ENCODE measurements at places on chromosomes 1 and 21.
A peak's percentile ranks its signal among the peaks of the same experiment; 100 is the strongest.

- H3K27ac ChIP-seq = no peak overlapping the region
- no peaks in the 10 kb centered on the region for H3K27me3 ChIP-seq
- H3K36me3 ChIP-seq = no peaks in the 10 kb centered on the region
These were observed 255.1 kb downstream of the SDCCAG8 start for GRCh38 chr1:243510928-243511327.

- no peak overlapping the region for H3K4me3 ChIP-seq
- no peak overlapping the region for H3K27ac ChIP-seq
- H3K36me3 ChIP-seq = no peaks in the 10 kb centered on the region
- no peak for DNase-seq
- H3K4me1 ChIP-seq = peaks cover 17% of the 10 kb centered on the region
- peaks cover 6% of the 10 kb centered on the region for H3K27me3 ChIP-seq
These were observed 21.1 kb upstream of the SLC45A3 start for GRCh38 chr1:205701420-205701819.

GRCh38 chr1:24198766-24199165 is 11.7 kb upstream of the IFNLR1 start:
- no peaks in the 10 kb centered on the region for H3K27me3 ChIP-seq
- no peak overlapping the region for H3K4me3 ChIP-seq
- H3K4me1 ChIP-seq = peaks cover 43% of the 10 kb centered on the region
- H3K36me3 ChIP-seq = no peaks in the 10 kb centered on the region

GRCh38 chr1:3630914-3631313 is 6.1 kb downstream of the TPRG1L start:
- H3K27ac ChIP-seq = no peak overlapping the region
- H3K36me3 ChIP-seq = peaks cover 74% of the 10 kb centered on the region
- H3K4me1 ChIP-seq = peaks cover 12% of the 10 kb centered on the region
- H3K27me3 ChIP-seq = no peaks in the 10 kb centered on the region
- H3K4me3 ChIP-seq = no peak overlapping the region

- H3K27me3 ChIP-seq = no peaks in the 10 kb centered on the region
- peak within 1 kb of the TSS; percentile 70 for H3K4me3 ChIP-seq
- peak; percentile 38 for DNase-seq
- no peaks in the 10 kb centered on the region for H3K36me3 ChIP-seq
- peaks cover 65% of the 10 kb centered on the region for H3K4me1 ChIP-seq
These were observed at the start of gene PRKACB for GRCh38 chr1:84143796-84144565. Gene PRKACB (plus strand): TSS chr1:84144271. CDS start chr1:84144362, 91 bp downstream.

DNA sequence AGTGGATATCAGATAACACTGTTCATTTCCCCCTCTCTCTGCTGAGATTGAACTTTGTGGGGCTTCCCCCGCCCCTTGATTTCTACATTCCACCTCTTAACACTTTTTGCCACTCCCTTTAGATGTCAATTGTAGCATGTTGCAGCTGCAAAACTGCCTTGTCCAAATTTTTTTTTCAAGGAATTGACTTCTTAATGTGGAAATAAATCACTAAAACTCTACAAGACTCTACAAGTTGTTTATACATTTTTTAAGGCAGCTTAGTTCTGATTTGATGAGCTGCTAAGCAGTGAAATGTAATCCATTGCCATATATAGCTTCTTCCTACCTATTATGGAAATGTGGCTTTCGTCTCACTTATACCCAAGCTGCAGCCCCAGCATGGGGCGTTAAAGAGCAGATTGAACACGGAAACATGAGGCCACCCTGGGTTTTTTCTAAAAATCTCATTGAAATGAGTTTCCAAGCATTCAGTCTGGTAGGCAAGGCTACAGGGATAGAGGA is 132.2 kb downstream of the SYT2 start:
- DNase-seq = no peak
- H3K36me3 ChIP-seq = peaks cover 62% of the 10 kb centered on the region
- H3K4me3 ChIP-seq = no peak overlapping the region

DNA sequence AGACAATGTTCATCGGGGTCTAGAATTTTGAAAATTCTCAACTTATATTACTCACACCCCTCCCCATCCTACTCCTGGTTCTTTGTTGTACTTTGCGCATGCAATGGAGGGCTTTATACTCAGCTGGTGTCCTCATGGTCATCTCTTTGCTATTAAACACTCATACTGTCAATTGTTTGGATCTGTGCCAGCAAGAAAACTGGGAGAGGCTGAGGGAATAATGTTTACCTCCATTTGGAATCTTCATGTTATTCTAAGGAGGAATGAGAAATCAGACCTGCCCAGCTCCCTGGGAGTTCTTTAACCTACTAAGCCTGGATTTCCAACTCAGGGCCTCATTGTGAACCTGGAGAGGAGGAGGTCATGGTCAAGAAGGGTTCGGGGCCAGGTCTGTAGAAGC is 143.9 kb upstream of the DNAH14 start:
- no peak overlapping the region for H3K27ac ChIP-seq
- H3K27me3 ChIP-seq = no peaks in the 10 kb centered on the region
- H3K4me1 ChIP-seq = peaks cover 8% of the 10 kb centered on the region
- no peaks in the 10 kb centered on the region for H3K36me3 ChIP-seq

GRCh38 chr1:200704986-200705500 is 33.6 kb upstream of the CAMSAP2 start:
- H3K36me3 ChIP-seq = no peaks in the 10 kb centered on the region
- no peaks in the 10 kb centered on the region for H3K27me3 ChIP-seq
- H3K4me1 ChIP-seq = no peaks in the 10 kb centered on the region
- no peak overlapping the region for H3K27ac ChIP-seq
- H3K4me3 ChIP-seq = no peak overlapping the region

- no peaks in the 10 kb centered on the region for H3K36me3 ChIP-seq
- H3K4me3 ChIP-seq = no peak overlapping the region
These were observed 26.4 kb upstream of the LRIG2 start for GRCh38 chr1:113046569-113046968.

- H3K27ac ChIP-seq = no peak overlapping the region
- no peaks in the 10 kb centered on the region for H3K27me3 ChIP-seq
- H3K4me1 ChIP-seq = peaks cover 15% of the 10 kb centered on the region
- DNase-seq = no peak
- H3K4me3 ChIP-seq = no peak overlapping the region
- no peaks in the 10 kb centered on the region for H3K36me3 ChIP-seq
These were observed 23.3 kb upstream of the PTGFRN start for GRCh38 chr1:116886291-116886878.

DNA sequence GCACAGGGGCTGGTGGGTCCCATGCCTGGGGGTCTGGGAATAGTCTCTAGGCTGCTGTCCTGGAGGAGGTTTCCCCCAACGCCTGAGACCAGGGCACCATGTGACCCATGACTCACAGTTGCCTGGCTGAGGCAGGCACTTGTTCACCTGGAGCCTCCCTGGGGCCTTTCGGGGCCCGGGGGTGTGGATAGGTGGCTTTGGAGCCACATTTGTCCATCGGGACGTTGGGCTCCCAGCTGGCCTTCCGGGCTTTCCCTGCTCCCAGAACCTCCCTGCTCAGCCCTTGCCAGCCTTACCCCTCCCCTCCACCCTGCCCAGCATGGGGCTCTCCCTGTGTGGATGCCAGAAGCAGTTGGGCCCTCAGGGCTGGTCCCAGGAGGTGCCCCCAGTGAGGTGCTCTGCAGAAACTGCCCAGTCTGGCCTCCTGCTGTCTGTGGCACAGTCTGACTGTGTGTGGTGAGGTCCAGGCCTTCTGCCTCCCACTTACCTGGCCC is 14.2 kb downstream of the COL6A1 start:
- H3K4me1 ChIP-seq = no peaks in the 10 kb centered on the region
- H3K4me3 ChIP-seq = no peak overlapping the region
- H3K27ac ChIP-seq = no peak overlapping the region
- no peaks in the 10 kb centered on the region for H3K36me3 ChIP-seq
- H3K27me3 ChIP-seq = no peaks in the 10 kb centered on the region
